ENCODE measurements at places on chromosomes 11 and 22.

GRCh38 chr11:76086743-76087635 is 119.3 kb downstream of the WNT11 start:
- DNase-seq, result no peak

GRCh38 chr11:111623527-111624030 is 21.3 kb downstream of the SIK2 start:
- DNase-seq, result no peak

DNA sequence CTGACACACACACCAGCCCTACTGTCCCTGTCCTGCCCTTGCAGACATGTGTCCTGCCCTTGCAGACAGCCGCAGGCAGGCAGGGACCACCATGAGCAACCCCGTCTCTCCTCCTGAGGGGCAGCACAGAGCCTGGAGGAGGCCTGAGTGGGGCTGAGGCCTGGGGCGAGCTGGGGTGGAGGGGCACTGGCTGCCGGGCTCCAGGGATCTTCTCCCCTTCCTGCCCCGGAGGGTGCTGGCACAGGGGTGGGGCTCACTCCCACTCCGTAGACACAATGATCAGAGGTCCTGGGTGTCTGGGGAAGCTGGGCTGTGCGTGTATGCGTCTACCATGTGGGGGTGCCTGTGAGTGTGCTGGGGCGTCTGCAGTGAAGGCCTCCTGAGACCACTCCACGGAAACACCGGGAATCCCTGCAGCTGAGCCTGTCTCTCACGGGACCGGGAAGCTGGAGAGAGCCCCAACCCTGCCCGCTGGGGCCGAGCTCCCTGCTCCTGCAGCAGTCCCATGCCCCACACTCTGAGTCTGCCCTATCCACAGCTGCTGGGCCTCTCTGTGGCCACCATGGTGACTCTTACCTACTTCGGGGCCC is 588 bp downstream of the TSPAN32 start:
- no peak for DNase-seq

DNA sequence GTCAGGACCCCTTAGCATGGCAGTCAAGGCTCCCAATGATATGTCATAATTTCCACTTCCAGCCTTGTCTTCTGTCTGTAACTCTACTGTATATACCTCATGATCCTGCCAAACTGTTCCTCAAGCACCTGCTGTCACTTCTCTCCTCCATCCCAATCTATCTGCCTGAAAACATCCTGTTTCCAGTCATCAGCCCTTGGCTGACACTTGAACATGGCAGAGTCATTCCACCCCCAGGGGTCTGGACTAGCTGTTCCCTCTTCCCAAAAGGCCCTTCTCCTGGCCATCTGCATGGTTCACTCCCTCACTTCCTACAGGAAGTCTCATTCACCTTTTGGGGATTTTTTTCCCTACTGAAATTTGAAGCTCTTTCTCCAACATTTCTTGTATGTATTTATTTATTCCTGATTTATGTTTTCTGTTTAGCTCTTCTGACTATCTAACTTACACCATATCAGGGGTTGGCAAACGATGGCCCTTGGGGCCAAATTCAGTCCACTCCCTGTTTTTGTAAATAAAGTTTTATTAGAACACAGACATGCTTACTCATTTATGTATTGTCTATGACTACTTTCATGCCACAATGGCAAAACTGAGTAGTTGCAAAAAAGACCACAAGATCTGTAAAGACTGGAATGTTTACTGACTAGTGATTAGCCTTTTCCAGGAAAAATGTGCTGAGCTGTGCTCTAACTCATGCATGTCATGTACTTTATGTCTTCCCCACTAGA is 278.4 kb downstream of the KIRREL3 start:
- DNase-seq, result no peak

DNA sequence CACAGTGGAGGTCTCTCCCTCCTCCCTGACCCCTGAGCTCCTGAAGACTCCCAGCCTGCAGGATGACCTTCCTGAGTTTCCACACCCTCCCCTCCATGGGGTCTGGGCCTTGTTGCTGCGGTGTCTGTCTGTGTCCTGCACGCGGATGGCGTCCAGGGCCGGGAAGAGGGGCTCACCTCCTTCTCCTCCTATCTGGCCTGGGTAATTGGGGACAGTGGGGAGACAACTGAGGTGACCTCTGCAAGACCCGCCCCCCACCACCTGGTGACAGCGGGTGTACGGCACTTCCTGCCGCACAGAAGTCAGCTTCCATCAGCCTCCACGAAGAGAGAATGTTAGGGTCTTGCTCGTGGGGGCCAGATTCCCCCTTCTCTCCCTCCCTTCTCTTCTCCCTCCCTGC is 31.7 kb downstream of the LINC01488 start:
- no peak for DNase-seq

DNA sequence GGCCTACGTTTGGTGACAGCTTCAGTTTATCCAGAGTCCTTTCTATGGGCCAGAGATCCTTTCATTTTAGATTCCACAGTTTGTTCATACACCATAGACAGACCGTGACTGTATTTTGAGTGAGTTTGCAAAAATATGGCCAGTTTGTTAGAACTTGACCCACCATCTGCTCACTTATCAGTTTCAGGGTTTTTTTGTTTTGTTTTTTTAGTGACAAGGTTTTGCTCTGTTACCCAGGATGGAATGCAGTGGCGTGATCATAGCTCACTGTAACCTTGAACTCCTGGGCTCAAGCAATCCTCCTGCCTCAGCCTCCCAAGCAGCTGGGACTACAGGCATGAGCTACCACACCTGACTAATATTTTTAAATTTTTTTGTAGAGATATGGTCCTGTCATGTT is 9.1 kb upstream of the CKAP5 start:
- no peak for DNase-seq

DNA sequence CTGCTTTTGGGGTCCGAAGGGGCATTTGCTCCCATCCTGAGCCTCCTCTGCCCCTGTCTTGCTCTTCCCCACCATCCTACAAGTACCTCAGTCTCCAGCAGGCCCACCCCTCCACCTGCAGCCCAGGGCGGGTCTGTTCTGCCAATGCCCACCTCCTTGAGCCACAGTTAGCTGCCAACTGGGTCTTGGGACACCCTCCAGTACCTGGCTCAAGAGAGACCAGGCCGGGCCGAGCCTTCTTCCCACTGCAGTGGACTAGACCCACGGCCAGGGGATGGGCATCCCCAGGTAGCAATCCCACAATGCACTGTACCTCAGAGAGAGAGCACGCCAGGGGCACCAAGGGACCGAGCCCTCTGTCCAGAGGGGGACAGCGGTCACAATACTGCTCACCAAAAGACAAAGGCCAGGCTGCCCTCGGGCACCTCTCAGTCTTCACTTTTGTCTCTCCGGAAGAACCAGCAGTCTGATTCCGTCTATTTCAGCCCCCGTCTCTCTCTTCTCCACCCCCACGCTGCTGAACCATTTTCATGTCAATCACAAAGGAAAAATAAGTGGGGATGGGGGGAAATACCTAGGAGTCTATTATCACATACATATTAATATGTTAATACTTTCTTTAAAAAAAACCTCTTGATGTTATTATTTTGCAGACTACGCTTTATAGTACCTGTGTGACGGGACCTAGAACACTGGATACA is 51.7 kb downstream of the SYT13 start:
- DNase-seq, result no peak

DNA sequence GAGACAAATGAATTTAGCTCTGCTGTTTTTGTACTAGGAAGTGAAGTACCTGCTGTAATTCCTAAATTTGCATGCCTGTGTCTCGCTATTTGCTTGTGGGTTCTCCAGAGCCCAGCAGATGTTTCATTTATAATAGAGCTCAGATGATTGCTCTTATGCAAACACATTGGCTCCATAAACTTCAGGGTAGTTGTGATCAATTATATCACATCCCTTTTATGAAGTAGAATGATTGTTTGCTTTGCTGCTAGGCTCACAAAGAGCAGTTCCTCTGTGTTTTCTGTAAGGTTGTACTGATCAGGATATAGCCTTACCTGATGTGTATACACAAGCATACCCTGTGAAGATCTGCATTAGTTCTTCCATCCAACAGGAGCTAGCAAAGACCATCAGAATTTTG is 64.1 kb downstream of the C11orf87 start:
- no peak for DNase-seq

DNA sequence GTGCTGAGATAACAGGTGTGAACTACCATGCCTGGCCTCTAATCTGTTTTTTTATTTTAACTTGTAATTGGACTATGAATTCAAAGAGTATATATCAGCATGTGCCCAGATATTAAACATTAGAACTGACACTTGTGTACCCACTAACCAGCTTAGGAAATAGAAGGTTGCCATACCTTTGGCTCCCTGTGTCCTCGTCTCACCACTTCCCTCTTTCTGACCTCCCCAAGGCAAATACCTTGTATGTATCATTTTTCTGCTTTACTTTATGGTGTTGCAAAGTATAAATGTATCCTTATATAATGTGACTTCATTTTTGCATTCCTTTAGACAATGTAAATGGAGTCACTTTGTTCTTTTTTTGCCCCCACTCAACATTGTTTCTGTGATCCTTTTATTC is 9.1 kb downstream of the PPP6R3 start:
- DNase-seq, result no peak

DNA sequence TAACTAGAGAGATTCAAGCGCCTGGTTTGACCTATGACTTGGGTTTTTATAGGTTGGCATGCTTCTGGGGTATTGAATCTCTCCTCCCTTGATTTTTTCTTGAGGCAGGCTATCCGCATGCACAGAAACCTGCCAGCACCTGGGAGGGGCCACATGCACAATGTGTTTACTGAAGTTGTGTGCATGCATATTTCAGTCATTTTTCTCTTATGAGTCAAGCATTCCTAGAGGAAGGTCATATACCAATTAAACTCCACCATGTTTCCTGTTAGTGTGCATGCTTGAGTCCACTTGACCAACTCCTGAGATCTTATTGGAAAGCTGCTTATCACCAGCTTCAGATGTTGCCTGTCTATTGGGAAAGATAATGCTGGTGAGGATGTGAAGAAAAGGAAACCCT is 1718.4 kb downstream of the LRRC4C start:
- no peak for DNase-seq

DNA sequence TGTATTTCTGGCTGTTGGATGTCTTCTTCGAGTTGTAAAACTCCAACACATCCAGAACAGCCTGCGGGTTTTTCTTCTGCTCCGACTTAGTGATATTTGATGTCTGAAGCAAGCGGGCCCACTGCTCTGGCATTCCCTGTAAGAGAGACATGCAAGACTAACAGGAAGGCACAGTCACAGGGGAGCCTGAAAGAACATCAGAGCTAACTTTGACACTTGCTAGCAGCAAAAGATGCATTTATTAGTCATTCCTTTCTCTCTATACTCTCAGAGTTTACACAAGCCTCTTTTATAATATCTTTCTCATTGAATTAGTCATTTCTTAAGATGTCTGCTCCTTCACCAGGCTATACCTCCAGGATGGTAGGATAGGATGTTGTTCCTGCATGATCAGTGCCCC is 77.8 kb upstream of the GDPD4 start:
- DNase-seq, result no peak

DNA sequence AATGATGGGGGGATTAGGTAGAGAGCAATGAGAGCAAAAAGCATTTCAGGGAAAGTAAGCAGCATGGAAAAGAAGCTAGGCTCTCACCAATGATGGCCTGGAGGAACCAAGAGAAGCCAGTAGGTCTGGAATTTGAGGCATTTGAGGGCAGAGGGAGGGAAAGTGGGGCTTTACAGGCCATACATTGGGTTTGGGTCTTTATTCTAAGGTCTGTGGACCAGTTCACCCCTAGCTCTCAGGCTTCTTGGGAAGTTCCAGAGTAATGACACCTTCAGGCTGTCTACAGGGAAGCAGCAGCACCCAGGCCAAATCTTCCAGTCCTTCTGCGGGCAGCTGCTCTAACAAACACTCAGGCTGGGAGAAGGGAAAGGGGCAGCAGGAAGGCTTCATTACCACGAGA is 29.4 kb downstream of the ARFGAP2 start:
- DNase-seq, result no peak

- DNase-seq, result no peak
Measured at GRCh38 chr11:73916435-73916834, 34.4 kb upstream of the DNAJB13 start.

GRCh38 chr11:118001494-118001971 is 15.3 kb downstream of the IL10RA start:
- DNase-seq, result no peak

DNA sequence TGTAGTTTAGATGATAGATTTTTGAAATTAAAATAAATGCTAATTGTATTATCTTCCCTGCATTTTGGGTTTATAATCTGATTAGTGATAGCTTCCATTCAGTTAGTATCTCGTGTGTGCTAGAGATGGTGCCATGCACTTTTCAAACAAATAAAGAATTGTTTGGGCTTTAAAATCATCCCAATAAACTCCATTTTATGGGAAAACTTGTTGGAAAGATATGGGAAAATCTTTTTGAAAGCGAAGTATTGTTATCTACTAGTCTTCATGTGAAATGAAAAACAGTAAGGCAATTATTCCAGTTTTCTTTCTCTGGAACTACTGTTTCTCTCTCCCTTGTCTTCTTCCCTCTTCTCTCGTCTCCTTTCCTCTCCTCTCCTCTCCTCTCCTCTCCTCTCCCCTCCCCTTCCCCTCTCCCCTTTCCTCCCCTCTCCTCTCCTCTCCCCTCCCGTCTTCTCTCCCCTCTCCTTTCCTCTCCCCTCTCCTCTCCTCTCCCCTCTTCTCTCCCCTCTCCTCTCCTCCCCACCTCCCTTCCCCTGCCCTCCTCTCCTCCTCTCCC is 27.9 kb upstream of the MUC15 start:
- DNase-seq, result no peak

Data from C1 segment of cervical spinal cord (tissue), 14 donors.